ENCODE measurements at places on chromosomes 2 and 18.

- no peak for DNase-seq
Measured at GRCh38 chr2:24261441-24261840, 86.6 kb downstream of the FAM228A start.

DNA sequence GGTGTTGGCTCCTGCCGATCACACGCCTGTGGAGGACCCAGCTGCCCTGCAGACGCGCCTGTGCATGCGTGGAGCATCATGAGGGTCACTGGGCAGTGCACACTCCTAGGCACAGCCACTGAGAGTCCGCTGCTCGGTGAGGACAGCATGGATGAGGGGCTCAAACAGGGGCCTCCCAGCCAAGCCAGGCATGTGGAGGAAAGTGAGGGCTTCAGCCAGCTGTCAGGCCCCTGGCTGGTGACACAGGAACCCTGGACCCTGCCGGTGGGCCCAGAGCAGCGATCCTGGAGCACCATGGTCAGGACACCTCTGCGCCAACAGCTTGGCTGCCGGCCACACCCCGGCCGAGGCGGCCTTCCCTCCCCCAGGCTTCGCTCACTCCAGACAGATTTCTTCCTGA, 171.2 kb downstream of the RTP5 start:
- DNase-seq = no peak

DNA sequence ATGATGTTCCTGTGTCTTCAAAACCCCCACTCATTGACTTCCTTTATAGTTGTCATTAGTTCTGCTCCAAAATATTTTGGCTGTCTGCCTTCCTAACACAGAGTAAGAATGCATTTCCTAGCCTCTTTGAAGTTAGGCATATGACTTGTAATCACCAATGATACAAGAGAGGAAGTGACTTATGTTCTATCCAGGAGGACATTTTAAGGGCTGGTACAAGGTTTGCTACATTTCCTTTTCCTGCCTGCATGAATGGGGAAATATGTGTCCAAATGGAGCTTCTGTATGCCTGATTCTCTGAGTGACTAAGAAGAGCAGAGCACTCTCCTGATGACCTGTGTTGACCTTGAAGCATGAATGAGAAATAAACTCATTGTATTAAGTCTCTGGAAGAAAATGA, 115.1 kb downstream of the PLCL1 start:
- no peak for DNase-seq

- no peak for DNase-seq
Measured at GRCh38 chr2:136024616-136025015, 39.2 kb upstream of the DARS1 start.

DNA sequence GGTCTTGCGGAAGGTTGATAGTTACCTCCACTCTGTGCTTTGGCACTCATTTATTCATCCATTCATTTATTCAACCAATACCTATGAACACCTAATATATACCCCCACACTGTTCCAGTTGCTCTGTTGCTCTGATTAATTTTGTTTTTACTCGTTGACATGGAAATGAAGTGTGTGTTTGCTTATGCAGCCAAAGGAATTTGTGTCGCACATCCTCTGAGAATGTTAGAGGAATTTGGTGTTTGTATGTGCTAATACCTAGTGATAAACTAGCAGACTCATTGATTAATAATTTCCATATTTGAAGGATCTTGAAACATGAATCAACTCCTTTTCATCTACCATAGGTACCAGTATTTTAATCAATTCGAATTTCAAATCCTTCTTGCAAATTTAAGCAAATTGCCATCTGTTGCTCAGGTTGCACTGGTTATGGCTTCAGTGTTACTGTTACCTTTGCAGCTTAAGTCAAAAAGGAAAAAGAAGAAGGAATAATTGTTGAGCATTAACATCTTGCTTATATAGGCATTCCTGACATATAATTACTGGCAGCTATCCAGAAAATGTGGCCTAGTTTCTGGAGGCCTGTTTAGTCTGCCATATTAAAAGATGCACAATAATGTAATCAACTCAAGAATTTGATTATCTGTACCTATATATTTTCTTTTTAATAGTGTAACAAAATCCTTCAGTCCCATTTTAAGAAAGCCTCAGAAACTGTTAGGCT, 25.7 kb upstream of the CRIM1 start:
- DNase-seq = no peak

GRCh38 chr2:96806468-96807126, 9.5 kb upstream of the CNNM3 start:
- DNase-seq = no peak

GRCh38 chr2:215535741-215536140, 99.9 kb upstream of the FN1 start:
- no peak for DNase-seq

DNA sequence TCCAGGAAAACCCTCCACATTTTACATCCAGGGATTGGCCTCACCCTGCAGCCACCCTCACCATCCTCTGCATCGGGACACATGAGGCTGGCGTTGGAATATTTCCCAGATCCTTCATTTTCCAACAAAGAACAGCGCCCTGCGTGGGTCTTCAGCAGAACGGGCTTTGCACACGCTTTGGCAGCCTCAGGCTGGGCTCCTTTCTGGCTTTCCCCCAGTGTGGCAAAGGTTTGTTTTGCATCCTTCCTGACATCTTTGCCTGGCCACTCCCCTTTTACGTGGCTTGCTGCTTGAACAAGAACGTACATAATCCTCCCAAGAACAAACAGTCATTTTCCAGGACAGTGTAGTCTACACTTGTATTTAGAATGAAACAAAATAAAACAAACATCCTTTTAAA, 25.6 kb upstream of the GREB1 start:
- DNase-seq = peak; percentile 49
